ENCODE measurements at places on chromosomes 1 and 21.

DNA sequence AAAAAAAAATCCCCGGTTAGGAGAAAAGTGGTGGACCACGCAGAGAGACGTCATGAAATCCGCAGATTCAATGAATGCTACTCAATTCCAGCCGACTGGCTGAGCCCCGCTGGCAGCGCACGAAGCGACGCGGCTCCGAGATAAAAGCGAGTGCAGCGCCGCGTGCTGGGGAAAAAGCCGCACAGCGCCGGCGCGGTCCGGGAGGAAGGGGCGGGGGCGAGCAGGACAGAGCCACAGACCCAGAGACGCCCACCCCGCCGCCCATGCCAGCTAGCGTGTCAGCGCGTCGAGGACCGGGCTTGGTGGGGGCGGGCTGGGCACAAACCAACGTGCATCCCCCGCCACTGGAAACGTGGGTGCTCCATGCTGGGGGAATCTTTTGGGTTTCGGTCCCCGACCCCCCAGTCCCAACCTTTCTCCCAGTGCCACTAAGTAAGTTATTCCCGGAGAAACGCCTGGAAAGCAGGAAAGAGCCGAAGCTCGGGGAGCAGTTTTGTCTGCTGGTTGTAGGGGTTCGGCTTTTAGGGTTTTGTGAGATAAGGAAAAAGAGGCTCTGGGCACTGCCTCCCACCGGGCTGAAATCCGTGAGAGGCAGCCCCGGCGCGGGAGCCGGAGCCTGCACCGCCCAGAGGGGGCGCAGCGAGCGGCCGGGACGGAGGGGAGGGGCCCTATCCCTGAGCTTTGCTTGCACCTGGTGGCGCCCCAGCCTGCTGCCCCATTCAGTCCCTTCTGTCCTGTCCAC is at the start of gene KCNJ6:
Gene KCNJ6 (minus strand): TSS at position 148 of the 742 bp plus-strand sequence. CDS start 75,775 bp downstream, outside the sequence.
- no peaks in the 10 kb centered on the region for H3K4me1 ChIP-seq
- no peaks in the 10 kb centered on the region for H3K36me3 ChIP-seq
- no peak within 1 kb of the TSS for H3K27ac ChIP-seq
- peaks cover 33% of the 10 kb centered on the region for H3K27me3 ChIP-seq

GRCh38 chr1:112803906-112804762 is 89.0 kb upstream of the PPM1J start:
- H3K27ac ChIP-seq = no peak overlapping the region
- no peak overlapping the region for H3K4me3 ChIP-seq
- DNase-seq = peak; percentile 68
- no peaks in the 10 kb centered on the region for H3K36me3 ChIP-seq
- H3K4me1 ChIP-seq = no peaks in the 10 kb centered on the region

DNA sequence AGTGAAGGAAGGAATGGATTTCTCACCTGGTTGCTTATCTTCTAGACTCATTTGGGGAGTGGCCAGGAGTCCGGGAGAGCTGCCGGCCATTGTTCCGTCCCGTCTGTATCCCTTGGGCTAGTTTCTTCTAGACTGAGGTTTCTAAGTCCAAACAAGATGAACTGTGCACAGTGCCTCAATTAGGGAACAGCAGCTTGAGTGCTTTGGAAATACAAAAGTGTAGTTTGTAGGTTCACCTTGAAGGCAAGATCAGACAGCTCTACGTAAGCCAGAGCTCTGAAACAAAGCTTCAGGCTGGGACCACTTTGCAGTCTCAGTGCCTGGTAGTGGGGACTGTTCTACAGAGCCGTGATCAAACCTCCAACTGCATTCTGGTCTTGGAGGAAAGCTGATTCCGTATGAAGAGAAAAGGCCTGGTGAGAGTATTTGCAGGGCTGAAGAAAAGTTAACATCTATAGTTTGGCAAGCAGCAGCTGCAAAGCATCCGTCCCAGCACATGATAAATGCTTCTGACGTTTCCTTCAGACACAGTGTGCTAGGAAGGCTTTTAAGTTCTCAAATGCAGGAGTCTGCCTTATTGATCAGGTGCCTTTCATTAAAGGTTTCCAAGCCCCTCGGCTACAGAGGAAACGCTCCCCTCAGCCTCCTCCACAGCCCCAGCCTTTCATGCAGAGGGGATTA is 432.8 kb downstream of the KIF26B start:
- H3K27ac ChIP-seq = no peak overlapping the region
- H3K4me1 ChIP-seq = no peaks in the 10 kb centered on the region
- no peaks in the 10 kb centered on the region for H3K36me3 ChIP-seq
- no peak overlapping the region for H3K4me3 ChIP-seq
- no peaks in the 10 kb centered on the region for H3K27me3 ChIP-seq
- no peak for DNase-seq

GRCh38 chr1:160664573-160665051 is 17.8 kb upstream of the SLAMF1 start:
- peaks cover 51% of the 10 kb centered on the region for H3K36me3 ChIP-seq
- peaks cover 77% of the 10 kb centered on the region for H3K4me1 ChIP-seq
- no peaks in the 10 kb centered on the region for H3K27me3 ChIP-seq
- peak; percentile 66 for DNase-seq
- peak overlapping the region; percentile 91 for H3K27ac ChIP-seq
- peak overlapping the region; percentile 62 for H3K4me3 ChIP-seq

DNA sequence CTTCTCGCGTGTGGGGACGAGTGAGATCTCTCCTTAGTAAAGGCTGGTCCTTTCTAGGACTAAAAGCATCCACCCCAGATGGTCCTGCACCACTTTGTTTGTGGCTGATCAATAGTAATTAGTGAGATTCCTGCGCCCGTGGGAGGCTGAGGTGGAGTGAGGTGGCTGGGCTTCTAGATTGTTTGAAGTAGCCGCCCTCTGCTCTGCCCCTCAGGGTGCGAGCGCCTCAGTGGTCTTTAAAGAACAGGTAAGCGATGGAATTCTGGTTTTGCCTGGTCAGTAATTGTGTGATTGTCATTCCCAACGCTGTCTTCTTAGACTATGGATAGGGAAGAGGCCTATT is 20.7 kb downstream of the PEX14 start:
- H3K27ac ChIP-seq = peak overlapping the region; percentile 87
